Putamen (tissue), 1 donor: ENCODE measurements at places on chromosomes 3 and 15.

- no peak for DNase-seq
Measured at GRCh38 chr3:186193534-186194450, 84.9 kb upstream of the ETV5 start.

DNA sequence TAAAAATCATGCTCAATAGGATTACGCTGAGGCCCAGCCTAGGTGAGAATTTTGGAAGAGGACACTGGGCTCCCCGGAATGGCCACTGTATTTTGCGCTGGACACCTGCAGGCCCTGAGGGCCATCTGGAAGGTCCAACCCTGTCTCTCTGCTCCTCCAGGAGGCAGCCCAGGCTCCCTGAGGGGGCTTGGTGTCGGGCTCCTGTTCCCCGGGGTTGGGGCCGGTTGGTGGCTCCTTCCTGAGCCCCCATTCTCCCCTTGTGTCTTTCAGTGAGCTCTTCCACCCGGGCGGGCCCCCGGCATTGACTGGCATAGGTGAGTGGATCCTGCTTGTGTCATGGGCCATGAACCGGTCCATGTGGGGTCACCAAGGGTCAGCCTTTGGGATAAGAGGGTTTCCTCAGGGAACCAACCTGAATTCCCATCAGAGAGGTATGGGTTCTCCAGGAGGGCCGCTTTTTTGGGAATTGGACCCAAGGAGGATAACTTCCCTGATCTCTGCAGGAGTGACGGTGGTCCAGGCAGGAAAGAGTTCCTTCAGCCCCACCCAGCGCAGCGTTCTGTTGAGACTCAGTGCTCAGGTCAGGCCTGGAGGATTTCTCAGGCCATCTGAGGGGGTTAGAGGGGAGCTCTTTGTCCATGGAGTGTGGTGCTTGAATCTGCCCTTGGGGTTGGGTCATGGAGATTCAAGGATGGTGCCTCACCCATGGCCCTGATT lies 187.8 kb downstream of the UBE3A start:
- DNase-seq = no peak

GRCh38 chr3:172129498-172129849 lies 90.1 kb downstream of the FNDC3B start:
- DNase-seq = no peak

DNA sequence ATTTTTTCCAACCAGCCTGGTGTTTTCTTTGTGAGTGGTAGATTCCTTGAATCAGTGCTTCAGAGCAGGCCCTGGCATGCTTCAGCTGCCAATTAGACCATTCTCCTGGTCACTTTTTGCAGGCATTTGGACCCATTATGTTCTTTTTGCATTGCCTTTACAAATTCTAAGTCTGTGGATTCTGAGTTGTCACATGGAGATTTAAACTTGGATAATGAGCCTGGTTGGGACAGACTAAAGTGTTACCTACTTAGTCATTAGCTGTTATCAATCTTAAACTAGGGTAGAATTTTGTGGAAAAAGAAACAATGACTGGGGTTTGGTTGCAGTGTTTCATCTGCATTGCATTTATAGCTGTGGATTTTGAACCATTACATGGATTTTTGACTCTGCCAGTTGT lies 40.6 kb downstream of the ARHGEF26 start:
- DNase-seq = no peak

GRCh38 chr3:170816341-170816740 lies 53.7 kb downstream of the RPL22L1 start:
- no peak for DNase-seq

DNA sequence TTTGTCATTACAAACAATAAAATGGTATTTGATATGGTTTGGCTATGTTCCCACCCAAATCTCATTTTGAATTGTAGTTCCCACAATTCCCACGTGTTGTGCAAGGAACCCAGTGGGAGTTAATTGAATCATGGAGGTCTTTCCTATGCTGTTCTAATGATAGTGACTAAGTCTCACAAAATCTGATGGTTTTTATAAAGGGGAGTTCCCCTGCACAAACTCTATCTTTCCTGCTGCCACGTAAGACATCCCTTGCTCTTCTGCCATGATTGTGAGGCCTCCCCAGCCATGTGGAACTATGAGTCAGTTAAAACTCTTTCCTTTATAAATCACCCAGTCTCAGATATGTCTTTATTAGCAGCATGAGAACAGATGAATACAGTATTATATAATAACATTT lies 15.4 kb upstream of the AADAC start:
- DNase-seq = no peak

DNA sequence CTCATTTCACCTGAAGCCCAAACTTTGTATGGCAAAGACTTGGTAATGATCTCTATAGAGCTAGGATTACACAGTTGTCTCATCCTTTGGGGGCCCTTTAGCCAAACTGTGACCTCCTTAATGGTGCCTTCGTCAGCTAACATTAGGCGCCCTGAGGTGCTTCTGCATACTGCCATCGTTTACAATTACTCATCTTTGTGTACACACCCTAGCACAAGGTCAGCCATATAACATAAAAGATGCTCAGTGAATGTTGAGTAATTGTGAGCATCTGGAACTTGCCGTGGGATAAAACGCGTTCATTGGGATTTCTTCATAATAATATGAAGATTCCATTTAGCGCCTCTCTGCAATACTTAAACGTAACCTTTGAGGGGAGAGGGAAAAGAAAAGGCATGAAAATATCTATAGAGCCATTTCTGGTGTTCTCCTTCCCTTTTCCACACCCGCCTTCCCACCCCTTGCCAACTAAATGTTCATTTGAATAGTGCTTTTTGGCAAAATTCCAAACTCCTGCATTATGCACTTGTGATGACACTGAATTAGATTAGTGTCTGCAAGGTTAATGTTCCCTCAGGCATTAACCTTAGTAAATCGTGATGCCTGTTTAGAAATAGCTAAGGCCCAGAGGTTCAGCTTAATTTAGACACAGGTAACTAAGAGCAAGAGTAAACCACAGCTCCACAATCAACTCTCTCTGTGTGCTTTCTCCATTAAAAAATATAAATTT lies 990 bp upstream of the ZNF148 start:
- DNase-seq = no peak

DNA sequence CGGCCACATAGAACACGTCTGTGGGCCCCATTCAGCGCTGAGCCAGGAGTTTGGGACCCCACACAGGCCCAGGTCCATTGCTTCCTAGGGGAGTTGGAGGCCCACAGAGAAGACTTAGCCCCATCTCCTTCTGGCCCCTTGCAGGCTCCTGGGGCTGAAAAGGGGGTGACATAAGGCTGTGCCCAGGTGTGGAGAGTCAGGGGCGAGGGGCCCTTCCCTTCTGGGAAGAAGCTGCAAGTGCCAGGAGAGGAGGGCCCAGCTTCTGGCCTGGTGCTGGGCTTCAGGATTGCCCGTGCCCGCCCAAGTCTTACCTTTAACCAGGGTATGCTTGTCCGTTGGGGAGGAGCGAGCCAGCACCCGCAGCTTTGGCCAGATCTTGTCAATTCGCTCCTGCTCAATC lies 28.9 kb upstream of the SEC13 start:
- no peak for DNase-seq

GRCh38 chr3:933326-933725 lies 159.5 kb upstream of the CNTN6 start:
- DNase-seq = no peak

DNA sequence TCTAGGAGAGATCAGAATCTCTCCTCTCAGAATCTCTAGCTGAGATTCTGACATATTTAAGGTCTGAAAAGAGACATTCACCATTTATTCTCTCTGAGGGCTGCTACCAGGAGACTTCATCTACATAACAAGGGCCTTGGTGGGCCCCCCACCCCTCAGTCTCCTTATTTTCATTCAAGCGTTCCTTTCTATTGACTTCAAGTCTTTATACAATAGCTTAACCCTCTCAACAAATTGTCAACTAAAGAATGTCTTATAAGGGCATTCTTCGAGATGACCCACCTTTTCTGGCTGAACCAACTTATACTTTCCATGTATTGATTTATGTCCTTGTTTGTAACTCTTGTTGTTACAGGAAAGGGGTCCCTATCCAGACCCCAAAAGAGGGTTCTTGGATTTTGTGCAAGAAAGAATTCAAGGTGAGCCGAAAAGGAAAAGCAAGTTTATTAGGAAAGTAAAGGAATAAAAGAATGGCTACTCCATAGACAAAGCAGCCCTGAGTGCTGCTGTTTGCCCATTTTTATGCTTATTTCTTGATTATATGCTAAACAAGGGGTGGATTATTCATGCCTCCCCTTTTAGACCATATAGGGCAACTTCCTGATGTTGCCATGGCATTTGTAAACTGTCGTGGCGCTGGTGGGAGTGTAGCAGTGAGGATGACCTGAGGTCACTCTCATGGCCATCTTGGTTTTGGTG lies 209.5 kb upstream of the ALCAM start:
- DNase-seq = no peak

GRCh38 chr15:74584779-74585178 lies 30.9 kb upstream of the CLK3 start:
- peak; percentile 75 for DNase-seq

- no peak for DNase-seq
Measured at GRCh38 chr3:114519415-114519814, 225.6 kb downstream of the TIGIT start.

DNA sequence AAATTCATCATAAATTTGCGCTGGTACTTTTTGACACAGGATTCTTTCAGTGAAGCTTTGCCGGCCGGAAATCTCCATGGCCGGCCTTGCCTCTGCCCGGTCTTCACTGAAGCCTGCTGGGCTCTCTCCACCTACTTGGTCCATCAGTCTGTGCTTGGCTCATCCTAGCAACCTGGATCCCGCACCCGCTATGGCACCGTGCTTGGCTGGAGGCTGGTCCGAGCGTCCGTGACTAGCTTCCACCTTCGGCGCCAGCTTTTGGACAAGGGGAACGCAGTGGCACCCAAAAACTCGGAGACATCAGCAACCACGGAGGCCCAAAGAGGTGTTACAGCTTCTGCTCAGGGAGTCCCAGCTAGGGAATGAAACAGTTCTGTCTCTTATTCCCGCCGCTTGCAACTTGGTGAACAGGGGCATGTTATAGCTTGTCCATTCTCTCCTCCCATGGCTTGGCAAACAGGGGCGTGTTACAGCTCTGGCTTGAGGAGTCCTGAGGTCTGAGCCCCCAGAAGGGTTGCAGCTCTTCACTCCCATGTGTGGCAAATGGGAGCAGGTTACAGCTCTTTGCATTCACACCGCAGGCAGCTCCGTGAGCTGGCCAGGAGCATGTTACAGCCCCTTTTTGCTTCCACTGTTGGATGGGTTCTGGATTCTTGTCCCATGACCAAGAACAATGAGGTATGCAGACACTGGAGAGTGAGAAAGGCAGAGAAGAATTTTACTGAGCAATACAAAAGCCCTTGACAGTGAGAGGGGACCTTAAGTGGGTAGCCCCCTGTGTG lies 204.2 kb downstream of the DIPK2A start:
- DNase-seq = no peak

DNA sequence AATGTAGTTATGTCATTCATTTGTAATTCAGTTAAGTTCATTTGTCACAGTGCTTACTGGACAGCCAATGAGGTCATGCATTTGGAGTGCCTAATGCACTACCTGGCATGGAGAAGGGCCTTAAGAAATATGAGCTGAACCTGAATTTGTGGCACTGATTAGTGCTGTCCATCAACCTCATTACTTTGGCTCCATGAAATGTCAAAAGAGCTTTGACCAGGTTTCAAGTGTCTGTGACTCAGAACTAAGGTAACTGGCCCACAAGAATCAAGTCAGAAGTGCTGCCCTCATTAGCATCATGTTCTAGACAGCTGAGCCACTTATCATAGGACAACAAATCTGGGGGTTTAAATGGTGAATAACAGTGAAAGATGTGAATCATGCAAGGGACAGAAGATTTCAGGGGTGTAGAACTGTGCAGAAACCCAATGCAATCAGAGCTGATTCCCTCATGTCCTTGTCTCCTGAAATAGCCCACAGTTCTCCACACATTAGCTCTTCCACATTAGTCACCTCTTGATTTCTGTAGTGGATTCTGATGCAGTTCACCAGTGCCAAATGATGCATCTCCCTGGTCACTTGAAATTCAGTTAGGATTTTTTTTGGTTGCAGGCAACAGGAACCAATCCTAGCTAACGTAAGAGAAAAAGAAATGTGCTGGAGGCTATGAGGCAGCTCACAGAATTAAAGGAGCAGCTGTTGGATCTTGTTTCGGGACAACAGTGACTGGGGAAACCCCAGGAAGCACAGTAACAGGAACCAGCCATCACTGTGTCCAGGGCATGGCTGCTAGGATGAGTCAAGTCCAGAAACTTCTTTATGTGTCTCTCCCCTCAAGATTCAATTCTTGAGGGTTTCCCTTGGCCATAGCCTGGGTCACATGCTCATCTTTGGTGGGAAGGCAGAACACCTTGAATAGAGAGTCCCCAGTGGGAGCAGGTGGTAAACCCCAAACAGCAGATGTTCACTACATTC lies 38.7 kb downstream of the CHST2 start:
- no peak for DNase-seq

DNA sequence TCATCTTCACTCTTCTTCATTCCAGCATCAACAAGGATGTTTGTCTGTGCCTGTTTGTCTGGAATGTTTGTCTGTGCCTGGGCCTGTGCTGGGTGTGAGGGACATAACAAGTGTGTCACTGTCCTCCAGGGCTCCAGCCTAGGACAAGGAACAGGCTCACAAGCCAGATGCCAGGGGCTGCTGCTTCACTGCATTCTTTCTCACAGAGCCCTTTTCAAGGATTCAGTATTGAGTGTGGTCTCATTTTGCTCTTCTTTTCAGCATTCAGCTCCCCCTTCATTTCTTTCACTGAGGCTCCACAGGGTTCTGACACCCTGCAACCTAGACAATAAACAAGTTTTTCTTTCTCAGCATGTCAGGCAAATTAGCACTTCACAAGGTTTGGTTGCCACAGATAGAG lies 43.6 kb upstream of the KY start:
- DNase-seq = no peak

- DNase-seq = no peak
Measured at GRCh38 chr3:70090322-70090913, 90.9 kb downstream of the SAMMSON start.

DNA sequence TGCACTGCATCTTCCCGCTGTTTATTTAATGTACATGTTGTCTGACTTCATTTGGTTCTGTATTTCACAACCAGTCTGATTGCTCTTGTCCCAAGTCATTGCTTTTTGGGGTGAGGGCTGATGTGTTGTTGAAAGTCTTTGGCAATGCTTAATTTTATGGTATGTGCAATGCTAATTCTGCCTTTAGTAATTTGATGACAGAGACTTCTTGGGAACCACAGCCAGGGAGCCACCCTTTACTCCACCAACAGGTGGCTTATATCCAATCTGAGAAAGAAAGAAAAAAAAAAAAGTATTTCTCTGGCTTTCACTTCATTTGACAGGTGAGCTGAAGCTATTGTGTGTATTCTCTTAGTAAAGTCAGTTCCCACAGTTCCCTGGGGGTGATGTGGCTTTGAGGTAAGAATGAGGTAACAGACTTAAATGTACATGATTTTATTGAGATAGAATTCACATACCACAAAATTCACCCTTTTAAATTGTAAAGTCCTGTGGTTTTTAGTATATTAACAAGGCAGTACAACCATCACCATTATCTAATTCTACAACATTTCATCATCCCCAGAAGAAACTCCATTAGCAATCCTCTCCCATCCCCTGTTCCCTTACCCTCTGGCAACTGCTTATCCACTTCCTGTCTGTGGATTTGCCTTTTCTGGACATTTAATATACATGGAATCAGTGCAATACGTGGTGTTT lies 97.3 kb downstream of the SLCO3A1 start:
- no peak for DNase-seq

GRCh38 chr15:80177156-80177555 lies 24.4 kb downstream of the FAH start:
- no peak for DNase-seq
